Activated T-helper 1 cell treated with anti-CD3 and anti-CD28 coated beads, Interleukin-12 subunit alpha, Interleukin-12 subunit beta, Interleukin-2, Interleukin-4 antibody, amounts not matched to agents 30 ng/mL and 10 ng/mL and 1 ng/mL, durations not matched to agents 14 hours and 24 hours and 36 hours (primary cell): ENCODE measurements at places on chromosomes 6 and 20. TPM values are rescaled to one million over a fixed set of nuclear protein-coding genes. Genes with fewer than 3 reads are reported as not detected.

The SENP6 gene
- 81.2 and 81.7 TPM in 2 replicates for total RNA-seq

The CCM2L gene
- total RNA-seq = not detected in 2 replicates

The PRKN gene
- not detected in 2 replicates for total RNA-seq

The KIAA0408 gene
- 14.7 and 16.9 TPM in 2 replicates for total RNA-seq

The TAPBP gene
- 264 and 265 TPM in 2 replicates for total RNA-seq

The SLC4A11 gene
- 3.2 and 3.3 TPM in 2 replicates for total RNA-seq

The CYP39A1 gene
- total RNA-seq = not detected in 2 replicates

- H3K27ac ChIP-seq = no peak overlapping the region
- H3K4me3 ChIP-seq = no peak overlapping the region
- H3K36me3 ChIP-seq = peaks cover 2% of the 10 kb centered on the region
- peaks cover 2% of the 10 kb centered on the region for H3K27me3 ChIP-seq
- DNase-seq = no peak
Measured at GRCh38 chr6:24490948-24491347, 1.6 kb upstream of the GPLD1 start.

GRCh38 chr6:98514073-98514720, 320.2 kb upstream of the POU3F2 start:
- no peak for DNase-seq
- no peaks in the 10 kb centered on the region for H3K27me3 ChIP-seq
- no peak overlapping the region for H3K4me3 ChIP-seq
- H3K27ac ChIP-seq = no peak overlapping the region

DNA sequence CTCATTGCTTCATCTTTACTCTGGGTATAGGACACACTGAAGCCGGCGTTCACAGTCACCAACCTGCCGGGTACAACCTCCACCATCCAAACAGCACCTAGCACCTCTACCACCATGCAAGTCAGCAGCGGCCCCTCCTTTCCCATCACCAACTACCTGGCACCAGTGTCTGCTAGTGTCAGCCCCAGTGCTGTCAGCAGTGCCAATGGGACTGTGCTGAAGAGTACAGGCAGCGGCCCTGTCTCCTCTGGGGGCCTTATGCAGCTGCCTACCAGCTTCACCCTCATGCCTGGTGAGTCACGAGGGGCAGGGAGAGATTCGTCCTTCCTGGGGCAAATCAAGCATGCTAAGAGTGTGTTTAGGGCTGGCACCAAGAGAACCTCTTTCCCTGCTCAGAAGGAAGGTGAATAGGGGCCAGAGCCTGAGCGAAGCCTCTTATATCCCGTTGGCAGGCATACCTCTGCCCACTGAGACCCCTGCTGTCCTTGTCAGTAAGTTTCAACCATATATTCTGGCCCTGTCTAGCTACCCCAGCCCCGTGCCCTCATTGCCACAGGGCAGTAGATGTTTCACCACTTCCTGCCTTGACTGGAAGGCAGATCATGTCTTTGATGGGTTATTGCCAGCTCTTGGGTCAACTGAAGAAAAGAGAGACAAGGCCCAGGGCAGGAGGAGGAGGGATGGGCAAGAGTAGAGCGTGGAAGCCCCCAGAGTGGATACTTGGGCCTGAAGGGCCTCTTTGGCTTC, 4.8 kb downstream of the SRF start:
- DNase-seq = no peak
- H3K4me1 ChIP-seq = peaks cover 38% of the 10 kb centered on the region

- no peak overlapping the region for H3K4me3 ChIP-seq
- no peak overlapping the region for H3K27ac ChIP-seq
- H3K36me3 ChIP-seq = peaks cover 3% of the 10 kb centered on the region
- peaks cover 3% of the 10 kb centered on the region for H3K27me3 ChIP-seq
- peaks cover 82% of the 10 kb centered on the region for H3K4me1 ChIP-seq
- no peak for DNase-seq
Measured at GRCh38 chr20:44072384-44072783, 114.6 kb downstream of the JPH2 start.

GRCh38 chr6:71346334-71346694, 57.7 kb downstream of the OGFRL1 start:
- no peak overlapping the region for H3K27ac ChIP-seq
- H3K36me3 ChIP-seq = no peaks in the 10 kb centered on the region
- no peak overlapping the region for H3K4me3 ChIP-seq
- no peak for DNase-seq
- H3K27me3 ChIP-seq = peaks cover 1% of the 10 kb centered on the region

- H3K27ac ChIP-seq = no peak overlapping the region
- H3K27me3 ChIP-seq = no peaks in the 10 kb centered on the region
- no peaks in the 10 kb centered on the region for H3K4me1 ChIP-seq
- H3K4me3 ChIP-seq = no peak overlapping the region
- no peak for DNase-seq
Measured at GRCh38 chr6:4351520-4352321, 216.3 kb upstream of the ECI2 start.

DNA sequence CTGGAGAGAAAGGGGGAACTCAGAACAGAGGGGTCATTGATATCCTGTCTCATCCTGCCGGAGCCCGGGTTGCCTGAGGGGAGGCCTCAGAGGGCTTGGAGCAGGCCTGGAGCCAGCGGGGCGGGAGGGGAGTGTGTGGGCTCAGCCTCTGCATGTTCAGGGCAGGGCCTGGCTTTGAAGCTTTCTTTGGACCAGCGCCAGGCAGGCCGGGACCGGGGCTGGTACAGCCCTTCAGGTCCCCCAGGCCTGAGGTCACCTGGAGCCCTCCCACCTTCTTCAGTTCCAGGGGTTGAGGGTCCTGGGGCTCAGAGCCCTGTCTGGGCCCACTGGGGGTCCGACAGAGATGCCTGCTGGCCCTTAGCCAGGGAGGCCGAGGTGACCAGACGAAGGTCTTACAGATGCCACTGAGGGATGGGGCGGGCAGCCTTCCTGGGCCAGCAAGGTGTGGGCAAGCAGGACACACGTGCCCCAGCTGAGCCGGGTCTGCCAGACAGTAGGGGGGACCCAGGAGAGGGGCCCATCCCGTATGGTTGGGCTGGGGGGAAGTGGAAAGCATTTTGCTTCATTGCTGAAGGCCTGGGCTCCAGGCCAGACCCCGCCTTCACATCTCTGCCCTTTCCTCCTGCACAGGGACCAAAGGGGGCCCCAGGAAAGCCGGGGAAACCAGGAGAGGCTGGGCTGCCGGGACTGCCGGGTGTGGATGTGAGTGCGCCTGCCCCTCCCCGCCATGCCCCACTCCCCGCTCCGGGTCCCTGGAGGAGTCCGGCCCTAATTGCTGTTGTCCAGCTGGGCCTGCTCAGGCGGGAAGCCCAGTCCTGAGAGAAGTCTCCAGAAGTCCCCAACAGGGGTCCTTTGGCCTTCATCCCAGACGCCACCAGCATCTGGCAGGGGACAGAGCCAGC, 2.0 kb downstream of the COL9A3 start:
- no peaks in the 10 kb centered on the region for H3K4me1 ChIP-seq
- DNase-seq = no peak
- peaks cover 3% of the 10 kb centered on the region for H3K36me3 ChIP-seq
- H3K27me3 ChIP-seq = peaks cover 22% of the 10 kb centered on the region

GRCh38 chr6:157538698-157539097, 157.7 kb downstream of the ZDHHC14 start:
- peaks cover 24% of the 10 kb centered on the region for H3K36me3 ChIP-seq
- H3K27me3 ChIP-seq = peaks cover 8% of the 10 kb centered on the region
- no peak for DNase-seq

DNA sequence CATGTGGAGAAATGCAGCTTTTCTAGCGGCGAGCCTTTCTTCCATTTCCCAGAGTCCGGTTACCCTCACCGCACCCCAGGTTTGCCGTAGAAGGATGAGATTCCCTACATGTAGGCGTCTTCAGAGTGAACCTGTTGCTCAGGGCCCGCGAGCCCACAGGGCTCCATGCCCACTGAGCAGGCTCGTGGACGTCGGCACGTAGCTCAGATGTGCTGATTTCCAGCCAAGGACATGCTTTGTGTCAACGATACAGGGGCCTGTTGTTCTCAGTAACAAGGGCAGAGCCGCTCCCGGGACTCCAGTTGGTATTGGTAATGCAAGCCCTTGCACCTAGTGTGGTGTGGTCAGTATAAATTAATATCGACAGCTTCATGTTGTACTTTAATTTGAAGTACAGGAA, 159.6 kb downstream of the MTHFD1L start:
- H3K27me3 ChIP-seq = no peaks in the 10 kb centered on the region
- peaks cover 31% of the 10 kb centered on the region for H3K36me3 ChIP-seq
- no peak overlapping the region for H3K4me3 ChIP-seq
- peaks cover 15% of the 10 kb centered on the region for H3K4me1 ChIP-seq
- no peak for DNase-seq
